NCI-H1105 (cell line): ENCODE measurements at places on chromosomes 6 and 20.

- DNase-seq, result no peak
Measured at GRCh38 chr20:24771542-24772061, 177.5 kb upstream of the CST7 start.

DNA sequence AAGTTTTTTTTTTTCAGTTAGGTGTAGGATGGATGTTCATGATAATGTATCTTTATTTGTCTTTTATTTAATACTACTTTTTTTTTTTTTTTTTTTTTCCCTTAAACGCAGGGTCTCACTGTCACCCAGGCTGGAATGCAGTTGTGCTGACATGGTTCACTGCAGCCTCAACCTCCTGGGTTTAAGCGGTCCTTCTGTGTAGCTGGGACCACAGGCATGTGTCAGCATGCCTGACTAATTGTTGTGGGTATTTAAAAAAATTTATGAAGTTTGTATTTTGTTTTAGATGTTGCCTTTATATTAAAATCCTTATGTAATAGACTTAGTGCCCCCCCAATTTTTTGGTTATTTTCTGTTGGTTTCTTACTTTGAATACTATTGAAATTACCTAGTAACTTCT is 42.6 kb downstream of the NCOA3 start:
- no peak for DNase-seq

GRCh38 chr20:31590717-31591225 is 14.3 kb upstream of the ID1 start:
- no peak for DNase-seq

- no peak for DNase-seq
Measured at GRCh38 chr20:18721551-18722115, 92.0 kb upstream of the SCP2D1 start.

DNA sequence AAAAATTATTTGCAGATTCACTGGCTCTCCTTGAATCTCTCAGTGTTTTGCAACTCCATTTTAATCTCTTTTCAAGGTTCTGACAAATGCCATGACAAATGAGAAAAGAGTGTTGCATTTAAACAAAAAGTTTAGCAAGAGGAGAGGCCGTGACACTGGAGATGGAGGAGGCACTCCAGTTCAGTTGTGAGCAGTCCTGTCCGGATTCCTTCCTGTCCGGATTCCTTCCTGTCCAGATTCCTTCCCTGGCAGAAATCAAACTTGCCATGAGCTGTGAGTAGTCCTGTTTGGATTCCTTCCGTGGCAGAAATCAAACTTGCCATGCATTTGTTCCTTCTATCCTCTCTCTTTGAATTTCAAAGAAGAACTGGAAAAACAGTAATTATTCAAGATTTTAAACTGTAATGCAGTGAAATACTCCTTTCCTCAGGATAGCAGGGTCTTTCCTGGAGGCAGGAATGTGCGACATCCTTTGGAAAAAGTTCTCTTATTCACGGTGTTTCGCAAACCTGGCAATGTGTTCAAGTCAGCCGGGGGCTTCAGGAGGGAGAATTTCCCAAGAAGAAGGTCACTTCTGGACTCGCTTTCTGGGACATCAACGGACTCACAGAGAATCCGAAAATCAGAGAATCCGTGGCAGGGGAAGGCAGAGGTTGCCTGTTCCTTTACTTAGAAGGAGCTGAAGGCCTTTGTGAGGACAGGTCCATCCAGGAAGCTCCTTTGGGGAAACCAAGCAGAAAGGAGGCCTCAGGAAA is 48.7 kb upstream of the DACT2 start:
- no peak for DNase-seq

DNA sequence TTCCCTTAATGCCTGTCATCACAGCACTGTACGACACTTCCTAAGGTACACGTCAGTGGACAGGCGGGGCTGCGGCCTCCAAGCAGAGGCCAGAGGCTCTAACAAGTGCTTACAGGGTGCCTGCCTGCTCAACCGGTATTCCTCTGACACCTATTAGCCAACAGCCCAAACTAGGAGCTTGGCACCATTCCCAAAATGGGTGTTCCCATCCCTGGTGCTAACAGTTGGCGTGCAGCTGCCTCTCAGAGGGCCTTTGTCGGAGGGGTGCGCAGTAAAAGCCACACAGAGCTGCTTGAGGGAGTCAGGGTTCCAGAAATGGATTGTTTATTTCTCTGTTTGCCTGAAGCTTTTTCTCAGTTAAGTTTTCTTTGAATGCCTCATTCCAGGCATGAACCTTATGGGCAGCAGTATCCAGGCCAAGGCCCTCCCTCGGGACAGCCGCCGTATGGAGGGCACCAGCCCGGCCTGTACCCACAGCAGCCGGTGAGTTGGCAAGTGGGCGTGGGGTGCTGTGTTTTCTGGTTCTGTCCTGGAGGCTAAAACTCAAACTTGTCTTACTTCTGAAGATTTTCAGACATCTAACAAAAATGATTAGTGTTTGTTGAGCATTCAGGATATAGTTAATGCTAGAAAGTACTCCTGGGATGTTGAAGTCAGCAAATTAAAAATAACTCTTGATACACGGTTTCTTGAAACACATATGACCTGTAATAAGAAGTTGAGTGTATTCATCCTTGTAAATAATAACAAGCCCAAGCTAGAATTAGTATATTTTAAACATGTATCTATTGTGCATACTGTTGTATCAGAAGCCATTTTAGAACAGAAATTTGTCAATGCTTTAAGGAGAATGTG is 124.7 kb downstream of the TMEM242 start:
- peak; percentile 100 for DNase-seq

GRCh38 chr6:168152306-168152963 is 73.4 kb upstream of the FRMD1 start:
- no peak for DNase-seq

- no peak for DNase-seq
Measured at GRCh38 chr20:24468401-24469115, 871 bp upstream of the SYNDIG1 start.

- DNase-seq, result no peak
Measured at GRCh38 chr6:137259349-137259748, 40.2 kb upstream of the IFNGR1 start.

GRCh38 chr6:158060455-158061360 is 79.0 kb downstream of the SYNJ2 start:
- peak; percentile 83 for DNase-seq

GRCh38 chr6:165721356-165721755 is 58.3 kb upstream of the PDE10A start:
- DNase-seq, result no peak

GRCh38 chr6:139659711-139660110 is 285.3 kb upstream of the CITED2 start:
- DNase-seq, result no peak

DNA sequence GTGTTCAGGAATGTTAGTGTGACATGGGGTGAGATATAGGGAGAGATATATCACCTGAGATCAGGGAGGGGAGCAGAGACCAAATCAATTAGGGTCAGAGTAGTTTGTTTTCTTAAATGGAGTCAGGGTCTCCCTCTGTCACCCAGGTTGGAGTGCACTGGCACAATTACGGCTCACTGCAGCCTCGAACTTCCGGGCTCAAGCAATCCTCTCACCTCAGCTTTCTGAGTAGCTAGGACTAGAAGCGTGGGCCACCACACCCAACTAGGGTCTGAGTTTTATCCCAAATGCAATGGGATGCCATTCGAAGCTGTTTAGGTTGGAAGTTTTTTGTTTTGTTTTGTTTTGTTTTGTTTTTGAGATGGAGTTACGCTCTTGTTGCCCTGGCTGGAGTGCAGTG is 3.1 kb upstream of the NCOA3 start:
- no peak for DNase-seq
